ENCODE measurements at places on chromosomes 3 and 15.

DNA sequence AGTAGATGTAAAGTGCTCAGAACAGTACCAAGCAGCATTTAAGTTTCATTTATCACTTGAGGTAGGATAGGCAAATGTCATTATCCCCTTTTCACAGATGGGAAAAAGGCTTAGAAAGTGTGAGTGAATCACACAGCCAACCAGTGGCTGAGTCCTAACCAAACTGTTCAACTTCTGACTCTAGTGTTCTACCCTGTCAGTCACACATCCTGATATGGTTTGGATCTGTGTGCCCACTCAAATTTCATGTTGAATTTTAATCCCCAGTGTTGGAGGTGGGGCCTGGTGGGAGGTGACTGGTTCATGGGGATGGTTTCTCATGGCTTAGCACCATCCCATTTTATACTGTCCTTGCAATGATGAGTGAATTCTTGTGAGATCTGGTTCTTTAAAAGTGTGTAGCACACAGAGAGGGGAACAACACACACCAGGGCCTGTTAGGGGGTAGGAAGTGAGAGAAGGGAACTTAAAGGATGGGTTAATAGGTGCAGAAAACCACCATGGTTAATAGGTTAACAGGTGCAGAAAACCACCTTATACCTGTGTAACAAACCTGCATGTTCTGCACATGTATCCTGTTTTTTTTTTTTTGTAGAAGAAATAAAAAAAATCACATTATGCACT lies 304.7 kb downstream of the SUCLG2 start:
- DNase-seq, result no peak

DNA sequence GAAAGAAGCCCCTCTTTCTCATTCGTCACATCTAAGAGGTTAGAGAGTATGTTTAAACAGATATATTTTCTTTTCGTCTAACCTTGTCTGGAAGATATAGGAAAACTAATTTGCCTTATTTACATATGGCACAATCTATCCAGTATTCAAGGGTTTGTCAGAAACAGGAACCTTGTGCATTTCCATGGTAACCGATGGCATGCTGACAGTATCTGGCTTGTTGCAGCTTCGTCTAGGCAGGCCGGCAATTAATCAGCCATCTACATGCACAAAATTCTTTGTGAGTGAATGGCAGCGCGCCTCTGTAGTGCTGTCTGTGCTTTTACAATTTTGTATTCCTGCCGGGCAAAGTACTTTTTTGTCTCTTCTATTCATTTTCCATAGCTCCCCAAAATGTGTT lies 294.0 kb upstream of the SOX2 start:
- DNase-seq, result no peak

GRCh38 chr15:69857250-69857649 lies 240.5 kb downstream of the TLE3 start:
- no peak for DNase-seq

DNA sequence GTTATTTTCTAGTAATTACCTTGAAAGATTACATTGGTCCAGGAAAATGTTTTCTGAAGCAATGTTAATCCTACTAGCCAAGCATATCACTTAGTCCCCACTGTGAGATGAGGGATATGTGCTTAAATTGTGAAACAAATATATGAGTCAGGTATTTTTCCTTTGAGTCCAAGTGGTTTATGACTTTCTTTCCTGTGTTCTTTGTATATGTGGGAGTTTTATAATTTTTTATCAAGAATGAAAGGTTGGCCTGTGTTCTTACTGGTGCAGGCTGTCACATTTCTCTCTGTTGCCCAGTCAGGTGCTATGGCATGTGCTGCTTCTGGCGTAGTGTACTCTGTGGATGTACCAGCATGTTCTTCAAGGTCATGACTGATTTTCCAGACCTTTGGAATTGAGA lies 147.4 kb downstream of the CMSS1 start:
- DNase-seq, result no peak

GRCh38 chr3:3664935-3665334 lies 134.3 kb upstream of the LRRN1 start:
- DNase-seq, result no peak

- DNase-seq, result no peak
These were observed 32.5 kb downstream of the DCUN1D1 start for GRCh38 chr3:182947888-182948287.

GRCh38 chr3:177878192-177878591 lies 658.0 kb upstream of the KCNMB2 start:
- DNase-seq, result no peak

DNA sequence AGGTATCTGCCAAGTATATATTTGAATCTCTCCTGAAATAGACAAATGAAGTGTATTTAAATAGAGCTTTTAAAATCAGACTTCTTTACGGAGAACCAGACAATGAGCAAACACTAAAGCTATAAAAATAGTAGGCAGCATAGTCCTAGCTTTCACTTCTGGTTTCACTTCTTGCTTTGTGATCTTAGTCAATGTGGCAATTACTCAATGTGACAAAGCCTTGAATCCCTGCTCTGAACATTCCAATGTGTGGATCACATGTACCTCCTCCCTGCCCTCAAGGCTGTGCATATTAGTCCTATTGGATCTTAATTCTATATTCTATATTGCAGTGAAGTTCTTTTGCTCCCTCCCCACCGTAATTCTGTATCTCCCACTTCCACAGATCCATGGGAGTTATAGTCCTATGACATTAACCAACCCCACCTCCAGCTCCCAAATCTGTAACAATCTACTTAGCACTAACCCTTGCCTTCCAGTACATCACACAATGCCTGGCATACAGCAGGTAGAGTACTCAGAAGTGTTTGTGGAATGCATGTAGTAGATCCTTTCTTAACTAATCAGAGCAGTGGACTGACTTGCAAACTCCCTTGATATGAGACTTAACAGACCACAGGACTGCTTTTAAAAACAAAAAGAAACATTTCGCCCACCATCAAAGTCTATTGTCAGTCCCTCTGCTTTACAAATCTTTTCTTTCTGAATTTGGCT lies 24.3 kb upstream of the CP start:
- no peak for DNase-seq

DNA sequence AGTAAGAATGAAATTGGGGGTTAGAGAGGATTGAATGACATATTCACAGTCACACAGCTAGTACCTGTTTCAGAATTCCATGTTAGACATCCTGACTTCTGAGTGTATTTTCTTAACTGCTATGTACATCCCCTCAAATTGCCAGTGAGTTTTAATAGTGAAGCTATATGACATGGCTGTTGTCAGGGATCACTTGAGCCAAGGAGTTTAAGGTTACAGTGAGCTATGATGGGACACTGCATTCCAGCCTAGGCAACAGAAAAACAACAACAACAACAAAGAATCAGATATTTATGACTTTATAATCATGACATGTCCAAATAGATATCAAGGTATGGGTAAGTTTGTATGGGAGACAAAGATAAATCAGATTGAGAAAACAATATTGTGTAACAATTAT lies 16.6 kb downstream of the PARP15 start:
- DNase-seq, result no peak

DNA sequence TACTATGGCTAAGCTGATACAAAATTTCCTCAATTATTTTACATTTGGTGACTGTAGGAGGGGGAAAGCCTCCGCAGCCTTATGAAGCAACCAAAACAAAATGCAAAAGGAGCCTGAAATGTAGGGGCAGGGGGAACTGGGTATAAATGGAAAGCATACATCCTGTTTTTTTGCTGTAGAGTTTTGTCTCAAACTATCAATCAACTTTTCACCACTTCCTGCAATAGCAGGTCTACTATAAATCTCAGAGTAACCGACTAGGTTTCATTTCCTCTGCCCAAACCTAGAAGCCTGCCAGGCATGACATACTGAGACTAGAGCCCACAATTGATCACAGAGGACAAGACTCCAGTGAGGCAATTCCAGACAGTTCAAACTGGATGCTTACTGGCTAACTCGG lies 91.3 kb downstream of the SHQ1 start:
- DNase-seq, result no peak

Measured in NCI-H2227 treated with DMSO at 0.1 percent for 48 hours (cell line).